H4 (cell line): ENCODE measurements at places on chromosomes 4 and X.

- peak; percentile 66 for DNase-seq
These were observed 114.3 kb downstream of the GABRB1 start for GRCh38 chr4:47145630-47146029.

DNA sequence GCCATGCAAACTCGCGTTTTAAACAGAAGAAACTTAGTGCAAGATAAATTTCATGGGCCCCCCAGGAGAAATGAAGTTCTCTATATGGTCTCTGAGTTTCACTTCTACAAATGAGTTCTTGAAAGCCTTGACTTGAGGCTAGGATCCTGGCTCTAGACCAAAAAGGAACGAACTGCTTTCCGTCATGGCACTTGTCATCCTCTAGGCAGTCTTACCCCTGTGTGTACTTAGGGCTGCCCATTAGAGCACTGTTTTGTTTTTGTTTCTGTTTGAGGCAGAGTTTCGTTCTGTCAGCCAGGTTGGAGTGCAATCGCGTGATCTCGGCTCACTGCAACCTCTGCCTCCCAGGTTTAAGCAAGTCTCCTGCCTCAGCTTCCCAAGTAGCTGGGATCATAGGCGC lies 29.0 kb downstream of the RNF4 start:
- DNase-seq: no peak

DNA sequence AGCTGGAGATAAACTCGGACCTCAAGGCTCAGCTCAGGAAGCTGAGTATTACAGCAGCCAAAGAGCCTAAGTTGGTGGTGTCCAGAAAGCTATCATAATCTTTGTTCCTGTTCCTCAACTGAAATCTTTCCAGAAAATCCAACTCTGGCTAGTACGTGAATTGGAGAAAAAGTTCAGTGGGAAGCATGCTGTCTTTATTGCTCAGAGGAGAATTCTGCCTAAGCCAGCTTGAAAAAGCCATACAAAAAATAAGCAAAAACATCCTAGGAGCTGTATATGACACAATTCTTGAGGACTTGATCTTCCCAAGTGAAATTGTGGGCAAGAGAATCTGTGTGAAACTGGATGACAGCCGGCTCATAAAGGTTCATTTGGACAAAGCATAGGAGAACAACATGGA lies 74.6 kb downstream of the SHISA3 start:
- no peak for DNase-seq

DNA sequence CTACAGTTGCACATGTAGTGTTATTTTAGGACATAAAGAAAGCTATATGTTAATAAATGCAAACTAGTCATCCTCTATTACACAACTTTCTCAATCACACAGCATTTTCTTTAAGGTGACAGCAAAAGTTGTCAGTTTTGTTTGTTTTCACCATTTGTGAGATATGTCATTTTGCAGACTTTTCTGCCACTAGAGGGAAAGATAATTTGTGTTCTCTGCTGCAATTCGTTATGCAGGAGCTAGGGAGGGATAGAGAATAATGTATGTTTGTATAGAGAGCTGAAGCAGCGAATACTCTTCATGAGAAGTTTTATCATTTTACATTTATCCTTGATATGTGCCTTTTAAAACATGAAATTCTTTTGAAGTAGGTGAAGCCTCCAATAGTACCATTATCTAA lies 670.6 kb upstream of the ATOH1 start:
- DNase-seq: peak; percentile 8

- peak; percentile 39 for DNase-seq
These were observed 1.1 kb upstream of the DKK2 start for GRCh38 chr4:107037199-107037584.

- DNase-seq: no peak
These were observed 120.2 kb downstream of the BMPR1B start for GRCh38 chr4:94877973-94878372.

GRCh38 chrX:149267878-149268813 lies 237.0 kb downstream of the IDS start:
- DNase-seq: no peak

- no peak for DNase-seq
These were observed 44.1 kb downstream of the NAA11 start for GRCh38 chr4:79281566-79282359.

DNA sequence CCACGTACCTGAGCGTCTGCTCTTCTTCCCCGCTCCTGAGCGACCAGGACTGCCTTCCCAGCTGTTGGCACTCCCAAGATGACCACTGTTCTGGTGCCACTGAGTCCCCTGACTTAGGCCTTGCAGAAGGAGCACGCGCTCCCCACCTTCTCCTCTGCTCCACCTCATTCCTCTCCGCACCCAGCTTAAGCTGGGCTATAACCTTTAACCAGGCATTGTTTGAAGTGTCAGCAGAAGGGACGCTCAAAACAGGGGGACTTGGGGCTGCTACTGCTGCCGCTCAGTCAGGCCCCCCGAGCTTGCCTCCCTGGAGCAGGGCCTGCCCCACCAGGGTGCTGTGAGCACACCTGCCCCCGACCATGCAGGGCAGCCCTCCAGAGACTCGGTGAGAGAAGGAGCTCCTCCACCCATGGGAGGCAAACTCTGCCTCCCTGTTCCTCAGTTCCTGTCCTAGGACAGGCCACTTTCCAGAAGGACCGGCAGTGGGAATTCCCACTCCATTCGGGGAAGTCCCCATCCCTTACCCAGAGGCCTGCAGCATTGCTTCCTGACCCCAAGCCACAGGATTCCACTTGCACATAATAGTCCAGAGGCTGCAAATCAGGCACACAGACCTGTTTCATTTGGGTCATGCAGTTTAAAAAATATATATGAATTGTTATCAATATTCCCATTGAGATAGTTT lies 99.7 kb upstream of the ENPP6 start:
- DNase-seq: no peak

DNA sequence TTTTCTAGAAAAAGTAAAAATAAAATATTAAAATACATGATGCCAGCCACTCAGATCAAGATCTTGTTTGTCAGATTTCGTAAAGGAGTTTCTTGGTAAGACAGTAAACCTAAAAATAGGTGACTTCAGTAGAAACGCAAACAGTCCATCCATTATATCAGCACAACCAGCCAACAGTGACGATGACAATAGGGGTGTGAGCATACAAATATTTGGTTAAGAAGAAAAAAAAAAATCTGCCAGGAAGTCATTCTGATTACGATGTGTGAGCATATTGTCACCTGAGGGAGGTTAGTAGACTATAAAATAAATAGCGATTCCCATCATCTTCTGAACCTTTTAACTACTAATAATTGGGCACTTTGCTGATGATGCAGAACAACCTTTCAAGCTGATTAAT lies 37.6 kb downstream of the SLC7A11 start:
- no peak for DNase-seq

DNA sequence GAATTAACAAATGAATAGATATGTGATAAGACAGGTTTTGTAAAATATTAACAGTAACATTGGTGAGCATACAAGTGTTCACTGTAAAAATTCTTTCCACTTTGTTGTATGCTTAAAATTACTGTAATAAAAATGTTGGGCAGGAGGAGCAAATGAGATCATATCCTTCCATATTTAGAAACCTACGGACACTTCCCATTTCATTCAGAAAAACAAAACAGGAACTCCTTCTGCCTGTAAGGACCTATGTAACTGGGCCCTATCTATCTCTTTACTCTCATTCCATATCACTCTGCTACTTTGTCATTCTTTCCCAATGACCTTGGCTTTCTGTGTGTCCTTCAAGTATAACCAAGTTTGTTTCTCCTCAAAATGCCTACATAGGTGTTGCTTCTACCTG lies 53.7 kb upstream of the SLC39A8 start:
- DNase-seq: no peak

- peak; percentile 69 for DNase-seq
These were observed 32.6 kb downstream of the DCK start for GRCh38 chr4:71026086-71026485.

GRCh38 chrX:75067931-75068330 lies 88.2 kb downstream of the ABCB7 start:
- DNase-seq: no peak

GRCh38 chr4:154044108-154044531 lies 255.2 kb upstream of the SFRP2 start:
- DNase-seq: no peak

- no peak for DNase-seq
These were observed 8.1 kb upstream of the SRD5A3 start for GRCh38 chr4:55337944-55338343.
